ENCODE measurements at places on chromosomes 11 and 22.

DNA sequence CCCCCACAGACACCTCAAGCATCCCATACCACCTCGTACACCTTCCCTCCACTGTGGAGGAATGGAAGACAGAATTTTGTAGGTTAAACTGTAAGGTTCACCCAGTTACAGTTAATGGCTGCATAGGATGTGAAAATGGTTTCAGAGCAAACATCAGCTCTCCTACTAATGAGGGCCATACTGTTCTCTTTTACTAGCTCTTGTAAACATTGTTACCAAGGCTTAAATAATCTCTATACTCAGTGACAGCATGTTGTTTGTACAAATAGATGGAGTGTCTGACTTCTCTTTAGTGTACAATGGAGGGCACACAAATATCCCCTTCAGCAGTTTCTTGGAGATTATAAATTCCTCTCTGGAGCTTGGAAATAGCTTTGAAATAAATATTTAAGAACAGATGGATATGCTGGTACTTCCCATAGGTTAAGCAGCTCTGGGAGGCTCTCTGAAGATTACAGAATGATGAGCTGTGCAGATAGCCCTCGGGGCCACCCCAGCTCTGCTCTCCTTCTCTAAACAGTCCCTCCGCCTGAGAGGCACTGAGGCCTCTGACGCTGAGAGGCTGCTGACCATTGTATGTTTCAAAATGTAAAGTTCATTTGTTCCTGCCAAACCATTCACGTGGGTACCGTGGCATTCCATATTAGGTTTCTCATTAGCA lies 25.7 kb downstream of the TTC12 start:
- DNase-seq = no peak

GRCh38 chr22:29313126-29313575 lies 2.3 kb downstream of the RASL10A start:
- no peak for DNase-seq

DNA sequence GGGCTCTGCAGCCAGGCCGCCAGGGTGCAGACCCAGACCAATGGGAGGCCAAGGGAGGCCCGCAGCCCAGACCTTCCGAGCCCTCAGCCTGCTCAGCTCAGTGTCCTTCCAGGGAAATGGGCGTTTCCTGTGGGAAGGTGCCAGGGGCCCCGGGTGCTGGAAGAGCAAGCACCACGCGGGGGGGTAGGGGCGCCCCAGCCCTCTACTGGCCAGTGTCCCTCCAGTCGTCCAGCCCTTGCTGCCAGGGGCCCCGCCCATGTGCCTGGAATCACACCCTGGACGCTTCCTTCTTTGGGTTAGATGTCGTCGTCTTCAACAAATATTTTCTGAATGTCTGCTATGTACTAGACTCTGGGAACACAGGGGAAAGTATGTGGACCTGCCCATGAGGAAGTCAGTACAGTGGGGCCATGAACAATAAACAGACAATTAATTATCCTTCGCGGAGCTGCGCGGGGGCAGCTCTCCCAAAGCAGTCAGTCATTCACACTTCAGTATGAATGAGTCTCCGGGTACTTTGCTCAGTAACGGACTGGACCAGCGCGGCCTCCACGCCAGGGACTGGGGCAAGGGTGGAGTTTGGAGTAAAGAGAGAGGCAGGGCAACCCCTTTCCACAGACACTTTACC lies 60.2 kb downstream of the CDKN1C start:
- no peak for DNase-seq

- no peak for DNase-seq
These were observed 13.0 kb upstream of the MALAT1 start for GRCh38 chr11:65485920-65486219.

GRCh38 chr11:98104249-98104648 lies 916.5 kb upstream of the CNTN5 start:
- no peak for DNase-seq

- DNase-seq = no peak
These were observed at the start of gene HBB for GRCh38 chr11:5226732-5227310. HBB (minus strand) TSS chr11:5227071; CDS start chr11:5227021, 50 bp downstream.

DNA sequence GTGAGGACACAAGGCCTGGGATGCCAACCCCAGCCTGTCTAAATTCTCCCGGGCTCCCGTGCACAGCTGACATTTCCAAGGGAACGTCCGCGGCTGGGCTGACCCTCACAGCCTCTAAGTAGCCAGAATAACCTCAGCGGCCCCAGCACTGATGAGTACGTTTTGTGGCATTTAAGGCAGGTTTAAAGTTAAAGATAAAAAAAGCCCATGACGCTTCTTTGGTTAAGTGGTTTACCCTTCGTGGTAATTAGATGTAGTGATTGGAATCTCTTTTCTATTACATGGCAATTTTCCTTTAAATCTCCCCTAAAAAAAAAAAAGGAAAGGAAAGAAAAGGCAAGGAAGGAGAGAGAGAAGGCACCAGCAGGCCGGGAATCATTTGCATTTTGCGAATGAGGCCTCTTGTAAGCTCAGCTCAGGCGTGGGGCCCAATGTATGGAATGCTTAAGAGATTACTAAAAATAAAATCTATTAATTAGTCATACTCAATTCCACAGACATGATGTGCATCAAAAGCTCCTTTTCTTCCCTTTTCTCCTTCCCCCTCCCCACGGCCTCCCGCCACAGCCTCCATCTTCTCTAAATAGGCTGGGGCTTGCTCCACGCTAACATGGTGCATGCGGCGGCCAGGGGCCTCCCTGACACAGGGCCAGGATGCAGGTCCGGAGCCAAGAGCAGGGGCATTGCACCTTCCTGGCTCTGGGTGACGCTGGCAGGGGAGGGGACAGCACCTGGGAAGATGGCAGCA lies 44.1 kb downstream of the MACROD1 start:
- DNase-seq = no peak

DNA sequence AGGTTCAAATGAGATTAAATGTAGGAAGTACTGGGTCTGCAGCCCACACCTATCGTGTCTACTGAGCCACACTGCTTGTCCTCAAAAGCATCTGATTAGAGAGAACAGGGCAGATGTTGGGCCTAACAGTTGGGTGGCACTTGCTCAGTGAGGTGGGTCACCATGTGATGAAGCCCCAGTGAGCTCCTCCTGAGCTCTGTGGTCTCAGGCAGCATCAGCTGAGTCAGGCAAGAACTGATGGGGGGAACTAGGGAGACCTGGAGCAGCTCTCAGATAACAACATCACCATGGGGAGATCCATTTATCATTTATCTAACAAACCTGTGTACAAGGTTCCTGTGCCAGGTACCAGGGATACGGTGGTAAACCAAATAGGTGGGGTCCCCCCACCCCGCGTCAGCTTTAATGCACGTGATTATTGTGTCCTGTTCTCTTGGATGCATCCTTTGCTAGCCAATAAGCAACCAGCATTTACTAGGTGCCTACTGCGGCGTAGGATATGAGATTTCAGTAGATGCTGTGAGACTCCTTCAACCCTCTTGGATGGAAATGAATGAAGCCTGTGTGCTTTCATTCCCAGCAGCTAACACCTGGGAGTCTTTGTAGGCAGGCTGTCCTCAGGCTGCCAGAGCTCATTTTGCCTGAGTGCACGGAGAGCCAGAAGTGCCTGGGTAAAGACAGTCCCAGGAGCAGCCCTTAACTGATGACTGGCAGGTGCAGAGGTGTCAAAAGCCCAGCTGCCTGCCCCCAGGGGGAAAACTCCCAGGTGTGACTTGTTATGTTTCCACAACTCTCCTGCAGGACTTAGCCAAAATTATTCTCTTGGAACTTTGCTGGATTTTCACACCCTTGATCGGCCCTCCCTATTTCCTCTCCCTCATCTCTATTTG lies 73.6 kb upstream of the NARS2 start:
- no peak for DNase-seq

DNA sequence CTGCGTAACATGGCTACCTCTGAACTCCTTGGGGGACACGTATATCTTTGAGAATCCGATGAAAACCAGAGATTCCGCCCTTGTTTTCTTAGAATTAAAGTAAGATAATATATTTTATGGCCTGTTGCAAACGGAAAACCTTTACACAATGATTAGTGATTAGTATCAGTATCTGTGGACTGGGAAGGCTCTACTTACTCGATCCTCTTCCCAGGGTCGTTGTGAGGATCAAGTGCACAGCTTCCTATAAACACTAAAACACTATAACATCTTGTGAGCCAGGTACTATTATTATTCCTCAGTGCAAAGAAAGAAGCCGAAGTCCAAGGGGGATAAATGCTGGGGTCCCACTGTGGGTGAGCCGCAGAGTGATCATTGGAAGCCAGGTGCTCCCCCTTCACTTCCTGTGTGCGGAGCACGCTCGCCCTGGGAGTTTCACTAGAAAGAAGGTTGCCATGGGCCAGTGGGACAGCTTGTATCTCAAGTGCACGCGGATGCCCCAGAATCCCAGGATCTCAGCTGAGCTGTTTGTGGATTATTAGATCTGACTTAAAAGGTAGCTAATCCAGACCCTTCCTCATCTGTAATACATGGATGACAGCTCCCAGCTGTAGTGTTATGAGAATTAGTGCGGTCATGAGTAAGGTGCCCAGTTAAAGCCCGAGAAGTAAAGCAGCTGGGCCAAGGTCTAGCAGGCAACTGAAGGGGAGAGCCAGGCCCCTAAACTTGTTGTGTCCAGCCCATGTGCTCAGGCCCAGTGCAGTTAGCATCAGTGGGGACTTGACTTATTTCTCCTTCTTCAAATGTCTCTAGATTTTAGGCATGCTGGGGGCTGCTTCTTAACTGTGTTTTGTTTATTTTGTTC lies 839 bp downstream of the CBY1 start:
- no peak for DNase-seq
